Right lobe of liver (tissue), 6 donors: ENCODE measurements at places on chromosomes 11 and 22.

DNA sequence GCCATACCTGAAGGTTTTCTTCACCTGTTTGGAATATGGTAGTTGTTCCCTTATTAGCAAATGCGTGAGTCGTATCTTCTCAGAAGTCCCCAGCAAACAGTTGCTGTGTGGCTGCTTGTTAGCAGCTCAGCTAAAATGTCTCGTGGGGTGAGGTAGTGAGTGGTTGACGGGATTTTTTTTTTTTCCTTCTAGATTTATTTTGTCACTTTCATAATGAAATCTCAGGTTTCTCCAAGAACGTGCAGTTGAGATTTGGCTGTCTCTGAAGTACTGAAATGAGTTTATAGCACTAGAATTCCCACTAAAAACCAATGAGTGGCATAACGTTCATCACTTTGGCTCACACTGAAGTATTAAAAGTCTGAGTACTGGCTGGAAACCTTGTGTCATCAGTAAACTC is 16.8 kb downstream of the RCN1 start:
- no peak for DNase-seq

- DNase-seq: no peak
Measured at GRCh38 chr22:22823131-22823810, 64.3 kb upstream of the IGLL5 start.

DNA sequence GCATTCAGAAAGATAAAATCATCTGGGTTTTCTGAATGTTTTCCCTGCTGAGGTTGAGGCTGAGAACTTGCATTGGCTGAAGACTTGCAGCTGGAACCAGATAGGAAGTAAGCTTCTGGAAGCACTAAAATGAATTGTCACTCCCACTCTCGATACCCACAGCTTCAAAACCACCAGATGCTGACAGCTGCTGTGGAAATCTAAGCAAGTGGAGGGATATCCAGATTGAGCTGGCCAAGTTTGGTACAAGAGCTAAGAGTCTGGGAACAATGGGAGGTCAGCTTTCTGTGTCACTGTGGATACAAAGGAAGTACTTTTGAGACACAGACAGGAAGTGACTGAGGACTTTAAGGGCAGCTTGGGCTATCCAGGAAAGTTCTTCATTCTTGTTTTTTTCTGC is 51.3 kb upstream of the CD44 start:
- DNase-seq: no peak

- DNase-seq: no peak
Measured at GRCh38 chr11:115220423-115220822, 283.8 kb downstream of the CADM1 start.

- no peak for DNase-seq
Measured at GRCh38 chr11:93655047-93655446, 6.4 kb upstream of the CEP295 start.

GRCh38 chr11:125441648-125442410 is 54.2 kb downstream of the FEZ1 start:
- DNase-seq: no peak

DNA sequence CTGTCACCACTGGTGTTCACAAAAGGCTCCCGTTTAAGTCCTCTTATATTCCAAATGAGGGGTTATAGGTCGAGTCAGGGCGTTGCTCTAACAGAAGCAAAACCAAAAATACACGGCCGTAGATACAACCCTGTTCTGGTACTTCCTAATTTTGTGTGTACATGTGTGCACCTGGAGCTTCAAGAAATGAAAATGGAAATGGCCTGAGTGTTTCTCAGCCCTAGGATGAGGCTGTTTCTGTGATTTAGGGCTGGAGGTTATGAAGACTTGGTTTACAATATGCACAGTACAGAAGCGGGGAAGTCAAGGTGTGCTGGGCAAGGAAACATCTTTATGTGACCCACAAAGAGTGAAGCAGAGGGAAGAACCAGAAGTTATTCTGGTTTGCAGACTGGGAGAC is 110.4 kb upstream of the OR4B1 start:
- no peak for DNase-seq

DNA sequence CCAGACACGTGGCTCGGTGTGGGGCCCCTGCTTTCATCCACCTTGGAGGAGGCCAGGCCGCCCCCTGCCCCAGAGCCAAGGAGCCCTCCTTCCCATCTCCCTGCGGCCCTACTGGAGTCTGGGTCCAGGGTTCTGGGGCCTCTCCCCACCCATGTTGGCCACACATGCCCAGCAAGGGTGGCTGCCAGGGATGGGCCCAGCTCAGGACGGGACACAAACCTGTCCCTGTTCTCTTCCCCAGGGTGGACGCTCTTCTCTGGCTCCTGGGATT is 4.6 kb downstream of the PANX2 start:
- DNase-seq: no peak

GRCh38 chr22:28316014-28316413 is 363.6 kb downstream of the TTC28 start:
- no peak for DNase-seq

DNA sequence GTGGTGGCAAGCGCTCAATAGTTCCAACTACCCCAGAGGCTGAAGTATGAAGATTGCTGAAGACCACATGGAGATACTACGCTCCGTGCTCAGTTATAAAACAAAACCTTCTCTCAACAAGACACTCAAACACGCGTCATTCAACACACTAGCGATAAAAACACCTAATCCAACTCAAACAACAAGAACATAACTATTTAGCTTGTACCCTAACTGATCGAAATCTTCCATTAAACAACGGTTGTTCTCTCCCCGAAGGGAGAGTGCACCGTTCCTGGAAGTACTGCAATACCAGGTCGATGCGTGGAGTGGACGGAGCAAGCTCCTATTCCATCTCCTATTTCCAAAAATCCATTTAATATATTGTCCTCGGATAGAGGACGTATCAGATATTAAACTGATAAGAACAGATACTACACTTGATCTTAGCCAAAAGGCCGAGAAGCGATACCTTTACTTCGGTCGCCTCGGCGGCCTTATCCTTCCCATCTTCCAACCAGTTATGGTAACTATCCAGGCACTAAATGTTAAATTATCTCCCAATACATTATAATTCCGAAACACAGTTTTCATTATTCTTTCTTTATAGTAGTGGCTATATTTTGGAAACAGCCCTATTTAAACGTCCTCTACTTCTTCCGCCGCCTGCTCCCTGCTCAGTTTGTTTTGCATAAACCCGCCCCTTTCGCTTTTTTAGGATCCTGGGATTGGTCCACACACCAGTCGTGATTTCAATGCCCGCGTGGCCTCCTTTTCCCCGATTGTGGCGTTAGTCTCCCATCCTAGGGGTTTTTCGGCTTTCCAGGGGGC is 2.2 kb upstream of the WDR74 start:
- DNase-seq: peak; percentile 84

DNA sequence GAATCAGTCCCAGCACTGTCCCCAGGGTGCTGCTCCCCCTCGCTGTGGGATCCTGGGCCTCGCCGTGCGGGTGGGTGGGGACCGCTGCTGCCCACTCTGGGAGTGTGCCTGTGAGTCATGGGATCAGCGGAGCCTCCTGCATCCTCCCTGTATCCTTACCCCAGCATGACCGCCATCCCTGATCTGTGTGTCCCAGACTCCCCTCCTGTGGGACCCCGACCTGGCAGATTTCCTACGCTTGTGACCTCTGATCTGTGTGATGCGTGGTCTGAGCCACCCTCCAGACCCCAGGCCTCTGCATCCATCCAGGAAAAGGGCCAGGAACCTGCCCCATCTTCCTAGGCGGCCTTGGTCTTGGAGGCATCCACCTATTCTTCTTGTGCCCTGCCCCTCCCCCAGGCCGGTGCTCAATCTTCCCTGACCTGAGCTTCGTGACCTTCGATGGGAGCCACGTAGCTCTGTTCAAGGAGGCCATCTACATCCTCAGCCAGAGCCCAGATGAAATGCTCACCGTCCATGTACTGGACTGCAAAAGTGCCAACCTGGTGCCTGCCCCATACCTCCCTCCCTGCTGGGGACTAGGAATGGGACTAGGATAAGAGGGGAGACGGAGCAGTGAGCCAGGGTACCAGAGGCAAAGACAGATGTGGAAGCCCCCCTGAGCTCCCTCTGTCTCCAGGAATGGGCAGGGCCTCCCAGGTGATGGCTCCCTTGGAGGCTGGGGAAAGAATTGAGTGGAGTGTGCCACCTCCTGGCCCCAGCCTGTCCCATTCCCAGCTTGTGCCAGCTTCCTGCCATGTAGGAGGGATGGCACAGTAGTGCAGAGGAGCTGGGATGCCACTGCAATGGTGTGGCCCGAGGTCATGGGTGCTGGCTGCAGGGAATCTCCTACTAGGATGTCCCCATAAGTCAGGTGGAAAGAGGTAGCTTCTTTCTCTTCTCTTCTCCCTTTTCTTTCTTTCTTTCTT is 65.4 kb downstream of the OTOG start:
- no peak for DNase-seq
